HCEC 1CT (cell line): ENCODE measurements at places on chromosomes 3 and 15.

- DNase-seq, result no peak
Measured at GRCh38 chr3:23741036-23741706, 64.6 kb upstream of the UBE2E1 start.

DNA sequence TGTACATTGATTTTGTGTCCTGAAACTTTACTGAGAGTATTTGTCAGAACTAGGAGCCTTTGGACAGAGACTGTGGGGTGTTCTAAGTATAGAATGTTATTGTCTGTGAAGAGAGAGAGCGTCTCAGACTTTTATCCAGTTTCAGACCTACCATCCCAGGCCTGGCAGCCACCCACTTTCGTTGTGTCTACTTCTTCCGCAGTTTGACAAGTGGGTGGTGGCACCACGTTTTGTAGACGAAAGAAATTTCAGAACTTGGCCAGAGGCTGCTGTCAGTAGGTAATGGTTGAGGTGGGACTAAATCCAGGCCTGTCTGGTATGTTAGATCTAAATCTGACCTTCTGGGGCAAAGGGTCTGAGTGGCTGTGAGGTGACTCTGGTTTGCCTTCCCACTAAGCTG lies 13.4 kb upstream of the TRAK1 start:
- DNase-seq, result no peak

GRCh38 chr3:27657871-27658270 lies 64.3 kb downstream of the EOMES start:
- DNase-seq, result no peak

GRCh38 chr3:4011166-4011565 lies 211.9 kb downstream of the LRRN1 start:
- DNase-seq, result no peak

GRCh38 chr3:69164296-69164695 lies 41.9 kb upstream of the LMOD3 start:
- DNase-seq, result no peak

GRCh38 chr15:55587321-55588069 lies 650 bp downstream of the PYGO1 start:
- DNase-seq, result peak; percentile 48

GRCh38 chr3:98577178-98577895 lies 16.1 kb downstream of the CPOX start:
- peak; percentile 49 for DNase-seq

DNA sequence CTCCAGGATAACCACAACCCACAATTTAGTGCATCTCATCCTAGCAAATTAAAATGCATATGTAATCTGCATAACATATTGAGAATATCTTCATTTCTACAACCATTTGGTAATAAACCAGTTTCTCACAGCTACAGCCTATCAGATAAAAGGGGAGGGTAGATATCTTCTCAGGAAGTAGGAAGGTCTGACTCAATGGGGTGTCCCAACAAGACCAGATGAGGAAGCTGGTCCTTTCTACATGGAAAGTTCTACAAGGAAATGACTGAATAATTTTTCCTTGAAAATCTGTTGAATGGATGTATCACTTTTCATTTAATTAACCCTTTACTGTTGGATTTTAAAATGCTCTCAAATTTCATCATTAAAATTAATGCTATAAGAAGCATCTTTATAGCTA lies 17.4 kb upstream of the TMPRSS7 start:
- peak; percentile 15 for DNase-seq

GRCh38 chr15:69511716-69512340 lies 59.2 kb downstream of the RPLP1 start:
- DNase-seq, result no peak

GRCh38 chr3:194064380-194065332 lies 71.3 kb upstream of the HES1 start:
- no peak for DNase-seq

- no peak for DNase-seq
Measured at GRCh38 chr15:101092156-101092866, 159.5 kb downstream of the CHSY1 start.

DNA sequence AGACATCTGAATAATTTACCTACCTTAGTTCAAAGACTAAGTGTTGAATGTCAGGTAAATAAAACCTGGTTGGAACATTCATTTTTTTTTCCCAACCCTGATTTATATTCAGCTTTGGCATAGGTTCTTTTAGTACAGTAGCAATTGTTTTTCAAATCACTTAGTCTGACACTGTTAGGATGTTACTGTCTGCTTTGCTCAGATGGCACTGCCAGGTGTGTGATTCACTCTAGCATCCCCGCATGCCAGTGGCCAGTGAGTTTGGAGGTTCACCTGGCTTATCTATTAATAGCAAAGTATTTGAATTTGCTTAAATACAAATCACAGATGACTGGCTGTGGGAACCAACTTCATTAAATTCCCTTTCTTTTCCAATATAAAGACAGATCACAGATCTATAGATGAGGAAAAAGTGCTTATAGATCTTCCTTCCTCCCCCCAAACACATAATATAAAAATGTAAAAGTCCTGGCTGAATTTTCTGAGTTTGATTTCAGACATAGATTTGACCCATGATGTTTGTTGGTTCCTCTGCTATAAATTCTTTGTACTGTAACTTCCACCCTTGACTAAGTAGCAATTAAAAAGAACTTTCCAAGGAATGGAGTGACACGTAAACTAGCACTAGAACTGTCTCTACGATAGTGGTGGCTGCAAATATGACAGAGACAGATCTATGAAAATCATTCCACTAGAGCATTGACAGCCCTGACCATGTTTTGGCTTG lies 3.9 kb downstream of the THBS1 start:
- no peak for DNase-seq

GRCh38 chr15:101175401-101175800 lies 76.4 kb downstream of the CHSY1 start:
- DNase-seq, result no peak

DNA sequence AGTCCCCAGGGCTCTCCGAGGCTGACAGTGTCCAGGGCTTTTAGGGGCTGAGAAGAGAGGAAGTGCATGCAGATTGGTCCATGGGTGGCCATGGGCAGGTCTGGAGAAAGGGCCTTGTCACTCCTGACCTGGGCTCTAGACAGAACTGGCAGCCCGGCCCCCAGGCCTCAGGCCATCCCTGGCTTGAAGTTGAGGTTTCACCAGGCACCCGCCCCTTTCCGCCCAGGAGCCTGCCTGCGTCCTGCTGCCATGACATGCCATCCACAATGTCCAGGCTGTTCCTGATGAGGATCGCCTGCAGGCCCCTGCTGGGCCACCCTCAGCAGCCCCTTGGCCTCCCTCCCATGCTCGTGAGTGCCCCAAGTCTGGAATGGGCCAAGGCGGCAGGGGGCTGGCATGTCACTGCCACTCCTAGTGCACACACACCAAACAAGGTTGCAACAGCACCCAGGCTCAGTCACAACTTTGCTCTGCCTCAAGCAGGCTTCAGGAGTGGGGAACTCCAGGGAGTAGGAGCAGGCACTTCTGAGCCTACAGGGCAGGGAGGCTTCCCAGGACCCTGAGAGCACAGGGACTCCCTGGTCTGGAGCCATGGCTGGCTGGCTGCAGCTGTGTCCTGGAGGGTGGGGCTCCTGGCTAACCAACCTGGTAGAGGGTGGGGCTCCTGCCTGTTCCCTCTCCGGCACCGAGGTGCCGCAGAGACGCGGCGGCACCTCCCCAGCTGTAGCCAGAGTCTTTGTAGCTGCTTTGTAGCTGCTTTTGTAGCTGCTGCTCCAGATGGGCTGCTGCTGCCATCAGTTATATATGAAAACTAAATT lies 1457.1 kb upstream of the GBE1 start:
- DNase-seq, result no peak

GRCh38 chr3:111539351-111540331 lies 2.4 kb upstream of the CD96 start:
- DNase-seq, result peak; percentile 39

- peak; percentile 53 for DNase-seq
Measured at GRCh38 chr3:28940530-28940929, 340.3 kb upstream of the RBMS3 start.

- DNase-seq, result no peak
Measured at GRCh38 chr3:14519406-14519805, 20.7 kb downstream of the GRIP2 start.

- no peak for DNase-seq
Measured at GRCh38 chr3:43559961-43560360, 61.9 kb downstream of the ANO10 start.

- DNase-seq, result no peak
Measured at GRCh38 chr3:114615523-114616085, 321.8 kb downstream of the TIGIT start.

GRCh38 chr3:178306432-178307115 lies 229.7 kb upstream of the KCNMB2 start:
- DNase-seq, result no peak

GRCh38 chr3:113625834-113626233 lies 70.6 kb downstream of the USF3 start:
- DNase-seq, result no peak

GRCh38 chr3:156727519-156728205 lies 53.3 kb downstream of the TIPARP start:
- DNase-seq, result no peak

- DNase-seq, result no peak
Measured at GRCh38 chr15:77993374-77993911, 84.1 kb downstream of the TBC1D2B start.

DNA sequence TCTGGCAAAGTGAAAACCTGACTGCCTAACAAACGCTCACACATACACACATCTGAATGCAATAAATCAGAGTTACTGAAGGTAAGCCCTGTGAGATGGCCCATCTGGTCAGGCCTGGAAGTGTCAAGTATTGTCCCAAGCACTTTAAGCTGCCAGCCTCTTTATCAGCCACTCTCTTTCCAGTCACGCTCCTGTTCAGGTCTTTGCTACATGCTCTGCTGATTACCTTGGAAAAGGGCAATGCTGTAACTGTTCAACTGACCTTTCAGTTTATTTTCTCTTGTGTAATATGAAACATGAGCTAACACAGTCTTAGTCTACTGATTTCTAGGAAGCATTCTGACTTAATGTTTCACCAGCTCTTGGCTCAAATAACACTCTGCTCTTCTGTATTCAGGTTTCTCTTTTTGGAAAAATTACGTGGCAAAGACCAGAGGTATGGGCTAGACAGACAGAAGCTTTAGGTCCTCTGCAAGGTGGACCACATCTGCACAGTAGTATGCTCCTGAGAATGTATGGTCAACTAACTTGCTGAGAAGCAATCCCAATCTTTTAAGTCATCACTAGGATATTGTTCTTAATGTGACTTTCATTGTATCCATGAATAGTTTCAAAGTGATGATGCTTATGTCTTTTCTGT lies 44.5 kb downstream of the GBE1 start:
- DNase-seq, result peak; percentile 64

DNA sequence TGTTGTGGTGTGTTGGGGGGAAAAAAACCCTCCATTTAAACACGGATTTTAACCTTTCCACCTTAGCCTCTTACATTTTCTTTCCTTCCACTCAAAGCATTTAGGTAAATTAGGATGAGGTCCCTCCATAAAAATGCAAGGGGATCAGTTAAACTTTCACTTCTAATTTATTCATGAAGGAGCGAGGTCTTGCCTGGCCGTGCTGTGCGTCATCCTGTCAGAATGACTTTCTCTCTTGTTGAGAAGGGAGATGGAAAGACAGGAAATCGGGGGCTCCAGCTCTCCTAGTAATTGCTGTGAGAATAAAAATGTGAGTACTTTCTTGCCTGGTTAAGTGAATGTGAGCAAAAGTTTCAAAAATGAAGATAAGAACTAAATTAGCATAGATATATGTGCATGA lies 962.3 kb upstream of the NR2F2 start:
- no peak for DNase-seq

DNA sequence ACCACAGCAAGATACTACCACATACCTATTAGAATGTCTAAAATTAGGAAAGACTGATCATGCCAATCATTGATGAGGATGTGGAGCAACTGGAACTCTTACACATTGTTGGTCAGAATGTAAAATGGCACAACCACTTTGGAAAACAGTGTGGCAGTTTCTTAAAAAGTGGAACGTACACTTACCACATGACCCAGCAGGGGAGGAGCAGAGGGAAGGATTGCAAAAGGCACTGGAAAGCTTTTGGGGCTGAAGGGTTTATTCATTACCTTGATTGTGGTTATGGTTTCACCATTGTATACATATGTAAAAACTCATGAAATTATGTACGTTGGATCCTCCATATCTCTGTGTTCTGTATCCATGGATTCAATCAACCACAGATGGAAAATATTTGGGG lies 3.3 kb upstream of the EHD4 start:
- DNase-seq, result no peak

DNA sequence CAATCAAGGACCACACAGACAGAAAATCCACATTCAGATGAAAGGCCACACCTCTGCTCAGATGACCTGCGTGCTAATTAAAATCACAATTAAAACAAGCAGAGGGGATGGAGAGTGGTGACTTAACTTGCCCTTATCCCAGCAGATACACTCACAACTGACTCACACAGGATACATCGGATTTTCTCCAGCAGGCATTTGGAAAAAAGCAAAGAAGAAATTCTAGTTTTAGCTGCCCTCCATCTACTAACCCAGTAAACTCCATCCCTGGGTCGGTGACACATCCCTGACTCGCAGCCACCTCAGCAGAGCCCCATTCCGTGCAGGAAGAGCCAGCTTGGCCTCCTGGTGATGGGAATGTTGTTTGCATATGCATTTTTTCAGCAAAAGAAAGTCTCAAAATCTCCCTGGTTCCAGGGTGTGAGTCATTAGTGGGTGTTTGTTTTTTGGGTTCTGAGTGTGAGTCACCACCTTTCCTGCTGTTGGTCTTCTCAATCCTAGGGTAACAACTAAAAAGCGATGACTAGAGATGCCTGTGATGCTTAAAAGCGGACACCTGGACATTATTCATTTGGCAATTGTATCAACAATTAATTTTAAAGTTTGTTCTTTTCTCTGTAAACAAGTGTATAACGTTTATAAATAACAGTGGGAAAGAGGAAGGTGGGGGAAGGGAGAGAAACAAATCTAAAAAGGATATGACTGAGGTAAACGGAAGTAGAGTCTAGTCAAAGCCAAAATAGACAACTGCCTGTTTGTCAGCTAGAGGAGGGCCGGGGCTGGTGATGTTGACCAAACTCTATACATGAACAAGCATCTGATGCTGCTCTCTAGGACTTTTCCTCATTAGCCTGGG lies 49.8 kb upstream of the SLC4A7 start:
- DNase-seq, result peak; percentile 99

DNA sequence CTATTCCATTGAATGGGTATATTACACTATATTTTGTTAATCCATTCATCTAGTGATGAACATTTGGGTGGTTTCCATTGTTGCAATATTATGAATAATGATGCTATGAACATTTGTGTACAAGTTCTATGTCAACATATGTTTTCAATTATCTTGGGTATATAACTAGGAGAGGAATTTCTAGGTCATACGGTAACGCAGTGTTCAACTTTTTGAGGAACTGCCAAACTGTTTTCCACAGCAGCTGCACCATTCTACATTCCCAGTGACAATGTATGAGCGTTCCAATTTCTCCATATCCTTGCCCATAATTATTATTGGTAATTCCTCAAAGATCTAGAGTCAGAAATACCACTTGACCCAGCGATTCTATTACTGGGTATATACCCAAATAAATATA lies 24.1 kb upstream of the RORA start:
- DNase-seq, result peak; percentile 46

- no peak for DNase-seq
Measured at GRCh38 chr15:37372064-37372463, 271.7 kb upstream of the MEIS2 start.
